ENCODE measurements at places on chromosomes 11 and 22.

- no peak for DNase-seq
Measured at GRCh38 chr22:29165321-29166060, 40.2 kb upstream of the EMID1 start.

DNA sequence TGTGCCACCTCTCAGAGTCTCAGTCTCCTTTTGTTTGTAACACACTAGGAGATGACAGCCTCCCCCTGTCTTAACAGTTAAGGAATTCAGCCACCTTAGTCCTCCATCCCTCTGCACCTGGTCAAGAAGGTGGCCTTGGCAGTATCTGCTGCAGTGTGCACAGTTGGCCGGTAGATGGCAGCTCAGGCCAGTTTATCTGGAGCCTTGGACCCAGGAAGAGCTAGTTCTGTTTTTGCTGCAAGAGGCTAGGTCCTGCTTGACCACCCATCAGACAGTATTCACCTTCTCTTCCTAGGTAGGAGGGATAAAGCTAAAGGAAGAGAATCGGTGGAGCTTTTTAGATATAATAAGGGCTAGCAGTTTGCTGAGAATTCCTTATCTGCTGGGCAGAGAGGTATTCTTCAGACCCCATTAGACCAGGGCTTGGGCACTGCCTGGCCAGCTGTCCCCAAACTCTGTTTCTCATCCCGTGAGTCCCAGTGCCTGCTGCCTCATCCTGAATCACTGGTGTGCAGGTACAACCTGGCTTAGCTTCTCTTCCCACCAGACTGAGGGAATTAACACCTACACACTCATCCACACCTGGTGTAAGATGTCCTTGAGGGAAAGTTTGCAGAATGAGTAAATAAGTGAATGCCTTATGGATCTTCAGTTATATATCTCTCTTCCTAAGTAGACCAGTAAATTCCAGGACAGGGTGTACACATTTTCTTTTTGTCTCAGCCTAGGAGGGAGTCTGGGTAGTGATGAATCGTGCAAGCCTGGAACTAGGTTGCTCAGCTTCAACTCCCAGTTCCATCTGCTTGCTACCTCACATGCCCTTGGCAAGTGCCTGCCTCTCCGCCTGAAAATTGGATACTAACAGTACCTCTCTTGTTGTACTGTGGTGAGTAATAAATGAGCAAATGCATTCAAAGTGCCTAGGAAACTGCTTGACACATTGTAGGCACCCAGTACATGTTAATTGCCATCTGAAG lies 70.8 kb upstream of the NARS2 start:
- peak; percentile 91 for DNase-seq

DNA sequence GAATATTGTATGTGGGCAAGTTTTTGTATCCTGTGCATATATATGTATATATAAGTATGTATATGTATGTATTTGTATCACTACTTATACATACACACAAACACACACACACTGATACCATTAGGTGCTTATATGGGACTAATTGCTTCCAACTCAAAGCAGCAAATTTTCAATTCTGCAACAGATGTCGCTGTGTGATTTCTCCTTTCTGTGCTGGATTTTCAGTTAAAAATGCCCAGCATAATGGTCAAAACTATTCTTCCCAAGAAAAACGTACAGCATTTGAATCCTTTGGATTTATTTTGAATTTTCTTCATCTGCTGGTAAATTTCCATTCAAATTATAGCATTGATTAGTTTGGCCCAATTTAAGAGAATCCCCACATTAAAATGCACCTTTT lies 4.3 kb downstream of the CADM1 start:
- DNase-seq: no peak

- DNase-seq: no peak
Measured at GRCh38 chr11:123838659-123839058, 32.5 kb upstream of the OR6M1 start.

DNA sequence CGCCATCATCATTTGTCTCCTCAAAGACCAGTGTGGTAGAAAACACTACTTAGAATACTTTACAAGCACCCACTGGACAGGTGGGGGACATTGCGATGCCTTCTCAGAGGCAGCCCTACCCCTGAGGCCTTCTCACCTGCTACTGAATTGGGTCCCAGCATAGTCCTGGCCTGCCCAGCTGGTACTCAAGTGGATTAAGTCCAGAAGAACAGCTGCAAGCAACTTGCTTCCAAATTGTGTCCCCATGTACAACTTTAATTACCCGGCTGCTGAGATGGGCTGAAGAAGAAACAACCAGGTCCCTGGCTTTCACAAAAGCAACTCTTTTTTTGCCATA lies 12.3 kb downstream of the ABTB2 start:
- DNase-seq: no peak

DNA sequence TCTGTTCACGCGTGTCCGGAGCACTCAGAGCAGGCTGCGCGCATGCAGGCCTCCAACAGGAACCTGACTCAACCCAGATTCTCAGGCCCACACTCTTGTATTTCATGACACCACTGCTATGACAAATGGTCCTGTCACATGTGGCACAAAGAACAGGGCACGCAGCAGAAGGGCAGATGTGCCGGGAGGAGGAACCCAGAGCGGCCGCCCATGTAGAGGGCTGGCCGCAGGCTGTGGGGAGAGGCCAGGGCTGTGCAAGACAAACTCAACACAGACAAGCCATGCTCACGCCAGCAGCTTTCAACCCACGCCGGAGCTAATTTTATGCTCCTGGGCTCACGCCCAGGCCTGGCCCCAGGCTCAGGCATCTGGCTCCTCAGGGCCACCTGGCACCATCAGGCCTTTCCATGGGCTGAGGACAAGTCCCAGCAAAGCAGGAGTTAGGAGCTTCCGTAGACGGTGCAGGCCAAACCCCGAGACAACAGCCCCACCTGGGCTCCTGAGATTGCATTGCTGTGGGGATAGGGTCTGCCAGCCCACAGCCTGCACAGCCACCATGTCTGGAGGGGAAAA lies 40.0 kb downstream of the DUSP8 start:
- no peak for DNase-seq

DNA sequence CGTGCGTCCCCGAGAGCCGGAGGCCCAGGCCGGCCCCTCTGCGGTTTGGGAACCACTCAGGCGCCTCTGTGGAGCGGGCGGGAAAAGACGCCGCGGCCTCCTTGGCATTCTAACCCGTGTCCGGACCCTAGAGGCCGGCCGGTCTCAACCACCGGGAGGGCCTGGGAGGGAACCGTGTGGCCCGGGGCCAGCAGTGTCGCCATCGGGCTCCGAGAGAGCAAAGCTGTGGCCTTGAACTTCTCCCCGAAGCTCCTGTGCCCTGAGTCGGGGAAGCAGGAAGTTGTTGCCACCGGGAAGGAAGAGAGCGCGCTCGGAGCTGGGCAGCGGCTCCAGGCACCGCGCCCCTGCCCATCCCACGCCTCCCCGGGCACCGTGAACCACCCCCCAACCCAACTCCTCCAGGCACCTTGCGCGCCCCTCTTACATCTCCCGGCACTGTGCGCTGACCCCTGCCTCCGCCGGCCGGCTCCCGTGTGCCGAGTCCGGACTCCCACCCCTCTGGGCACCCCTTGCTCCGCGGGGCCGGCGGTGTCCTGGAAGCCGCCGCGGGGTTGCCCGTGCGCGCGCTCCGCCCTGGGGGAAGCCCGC lies 80.0 kb upstream of the PPARA start:
- DNase-seq: no peak

GRCh38 chr11:119970555-119971304 lies 167.2 kb downstream of the TRIM29 start:
- no peak for DNase-seq

DNA sequence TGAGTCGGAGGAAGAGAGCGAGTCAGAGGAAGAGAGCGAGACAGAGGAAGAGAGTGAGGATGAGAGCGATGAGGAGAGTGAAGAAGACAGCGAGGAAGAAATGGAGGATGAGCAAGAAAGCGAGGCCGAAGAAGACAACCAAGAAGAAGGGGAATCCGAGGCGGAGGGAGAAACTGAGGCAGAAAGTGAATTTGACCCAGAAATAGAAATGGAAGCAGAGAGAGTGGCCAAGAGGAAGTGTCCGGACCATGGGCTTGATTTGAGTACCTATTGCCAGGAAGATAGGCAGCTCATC lies 780 bp downstream of the TRIM44 start:
- no peak for DNase-seq

- no peak for DNase-seq
Measured at GRCh38 chr11:113540416-113541330, 65.5 kb upstream of the DRD2 start.

GRCh38 chr22:31639436-31640039 lies 22.5 kb downstream of the PISD start:
- no peak for DNase-seq

GRCh38 chr11:46390331-46391171 lies 1.0 kb downstream of the CHRM4 start:
- DNase-seq: no peak

- no peak for DNase-seq
Measured at GRCh38 chr22:27022896-27023361, 365.5 kb downstream of the MIAT start.
